ENCODE measurements at places on chromosomes 3 and 15.

DNA sequence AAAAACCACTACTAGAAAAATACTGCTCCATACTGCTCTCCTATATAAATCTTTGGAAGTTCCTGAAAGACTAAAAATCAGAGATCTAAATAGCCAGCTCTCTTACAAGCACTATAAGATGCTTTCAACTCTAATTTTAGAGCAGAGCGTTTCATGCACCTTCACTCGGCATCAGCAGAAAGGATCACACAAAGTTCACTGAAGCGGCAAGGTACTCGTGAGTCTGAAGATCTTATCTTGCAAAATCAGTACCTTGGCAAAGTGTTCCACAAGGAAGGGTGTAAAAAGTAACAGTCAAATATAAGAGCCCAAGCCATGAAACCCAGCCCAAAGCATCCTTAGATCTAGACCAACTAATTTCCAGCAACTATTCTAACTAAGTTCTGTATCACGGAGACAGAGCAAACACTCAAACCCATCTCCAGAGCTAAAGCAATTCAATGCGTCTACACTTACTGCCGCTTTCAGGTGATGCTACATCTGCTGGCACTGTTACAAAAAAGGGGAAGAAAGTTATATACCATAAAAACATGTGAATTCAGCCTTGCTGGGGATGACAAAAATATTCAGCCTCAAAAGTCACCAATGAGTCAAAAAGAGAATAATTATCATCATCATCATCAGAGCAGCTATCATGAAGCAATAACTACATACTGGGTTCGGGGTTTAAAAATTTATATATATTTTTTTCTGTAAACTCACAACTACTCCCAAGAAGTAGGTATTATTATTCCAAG, 16.3 kb downstream of the VPS39 start:
- no peak for DNase-seq

DNA sequence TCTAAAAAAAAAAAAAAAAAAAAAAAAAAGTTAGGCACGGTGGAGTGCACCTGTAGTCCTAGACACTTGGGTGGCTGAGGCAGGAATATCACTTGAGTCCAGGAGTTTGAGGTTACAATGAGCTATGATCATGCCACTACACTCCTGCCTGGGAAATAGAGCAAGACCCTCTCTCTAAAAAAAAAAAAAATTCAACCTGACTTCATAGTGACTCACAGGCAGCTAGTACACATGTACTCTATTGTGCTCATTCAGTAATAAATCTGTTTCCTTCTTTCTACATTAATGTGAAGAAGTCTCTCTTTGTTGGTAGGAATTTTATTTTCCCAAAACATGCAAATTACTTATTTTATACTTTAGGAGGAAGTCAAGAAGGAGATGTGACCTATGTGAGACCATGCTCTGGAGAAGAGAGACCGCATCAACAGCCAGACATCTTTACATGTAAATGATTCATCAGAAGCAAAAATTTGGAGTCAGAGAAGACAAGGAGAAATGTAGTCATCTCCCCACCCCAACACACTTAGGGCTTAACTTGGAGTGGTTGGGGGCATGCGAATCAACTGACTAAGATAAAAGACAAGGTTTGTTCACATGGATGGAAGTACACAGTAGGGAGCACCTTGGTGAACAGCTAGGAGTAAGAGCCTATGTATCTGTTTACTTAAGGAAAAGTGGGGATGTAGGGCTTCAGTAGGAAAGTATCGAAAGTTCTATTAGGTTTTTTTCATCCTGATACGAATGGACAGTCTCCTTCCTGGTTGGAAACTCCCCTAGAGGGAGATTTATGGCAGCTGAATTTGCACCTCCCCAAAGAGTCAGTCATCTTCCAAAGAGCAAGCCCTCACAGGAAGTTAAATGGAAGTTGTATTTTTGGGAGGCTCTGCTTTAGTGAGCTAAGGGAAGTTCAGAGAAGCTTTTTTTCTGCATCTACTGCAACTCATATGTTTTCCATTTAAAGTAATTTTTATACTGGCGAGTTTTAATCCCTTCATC, 23.0 kb upstream of the NMD3 start:
- DNase-seq, result no peak

DNA sequence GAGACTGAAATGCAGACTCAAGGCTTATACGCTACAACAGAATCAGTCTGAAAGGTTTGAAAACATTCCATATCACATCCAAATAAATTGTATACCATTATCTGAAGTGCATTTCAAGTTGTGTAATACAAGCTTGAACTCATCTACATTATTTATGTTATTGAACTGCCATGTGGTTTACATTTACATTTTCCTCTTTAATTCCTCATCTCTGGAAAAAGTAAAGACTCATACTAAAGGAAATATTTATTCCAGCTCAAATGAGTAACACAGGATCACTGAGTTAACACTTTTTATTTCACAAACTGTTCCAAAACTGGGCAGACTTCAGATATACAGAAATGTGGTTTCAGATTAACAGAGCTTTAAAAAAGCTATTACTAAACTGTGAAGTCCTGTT, 282.5 kb downstream of the ULK4 start:
- DNase-seq, result no peak

- no peak for DNase-seq
Measured at GRCh38 chr3:135034291-135034768, 239.3 kb downstream of the EPHB1 start.

DNA sequence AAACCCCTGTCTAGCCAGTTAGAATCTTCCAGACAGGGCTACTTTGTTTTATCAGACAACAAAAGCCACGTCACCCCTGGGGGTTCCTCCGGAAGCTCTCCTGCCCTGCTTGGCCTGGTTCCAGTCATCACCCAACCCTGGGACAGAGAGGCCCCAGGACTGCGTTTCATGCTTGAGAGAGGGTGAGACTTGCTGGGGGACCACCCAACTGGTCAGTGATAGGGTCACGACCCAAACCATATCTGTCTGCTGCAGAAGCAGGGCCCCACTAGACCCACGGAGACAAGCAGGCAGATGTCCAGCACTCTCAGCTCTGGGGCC, 1.2 kb downstream of the NT5DC2 start:
- no peak for DNase-seq

Data from CD4-positive, alpha-beta T cell treated with Interleukin-6 at 100 ng/mL for 8 hours (primary cell).